Activated CD8-positive, alpha-beta memory T cell treated with anti-CD3 and anti-CD28 coated beads for 4 hours (primary cell): ENCODE measurements at places on chromosomes 4 and X.

DNA sequence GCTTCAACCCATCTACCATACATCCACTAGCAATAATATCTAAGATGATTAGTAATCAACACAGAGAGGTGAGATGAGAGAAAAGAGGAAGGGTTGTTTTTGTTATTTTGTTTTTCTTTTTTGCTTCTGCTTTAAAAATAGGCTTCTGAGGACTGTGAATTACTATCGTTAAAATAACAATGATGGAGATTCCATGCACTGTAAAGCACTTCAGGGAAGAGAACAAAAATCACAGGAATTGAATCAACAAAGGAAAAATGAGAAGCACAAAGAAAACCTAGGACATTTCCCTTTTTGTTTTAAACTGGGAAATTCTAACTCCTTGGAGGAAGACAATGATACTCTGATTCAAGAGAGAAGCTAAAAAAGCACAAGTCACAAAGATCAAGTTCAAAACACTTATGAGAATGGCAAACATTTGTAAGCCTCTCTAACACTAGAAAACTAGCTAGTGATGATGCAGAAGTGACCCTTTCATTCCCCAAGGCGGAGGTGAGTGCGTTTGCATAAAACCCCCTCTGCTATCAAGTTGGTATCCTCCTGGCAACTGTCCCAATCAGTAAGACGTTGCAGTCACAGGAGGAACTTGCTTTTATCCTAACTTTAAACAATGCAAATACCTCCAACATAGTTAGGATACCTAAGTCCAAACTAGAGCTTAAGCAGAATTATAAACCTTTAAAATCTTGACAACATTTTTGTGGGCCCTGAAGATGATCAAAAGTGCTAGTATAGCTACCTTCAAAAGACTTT, 308.5 kb downstream of the CAMK2D start:
- DNase-seq = no peak

DNA sequence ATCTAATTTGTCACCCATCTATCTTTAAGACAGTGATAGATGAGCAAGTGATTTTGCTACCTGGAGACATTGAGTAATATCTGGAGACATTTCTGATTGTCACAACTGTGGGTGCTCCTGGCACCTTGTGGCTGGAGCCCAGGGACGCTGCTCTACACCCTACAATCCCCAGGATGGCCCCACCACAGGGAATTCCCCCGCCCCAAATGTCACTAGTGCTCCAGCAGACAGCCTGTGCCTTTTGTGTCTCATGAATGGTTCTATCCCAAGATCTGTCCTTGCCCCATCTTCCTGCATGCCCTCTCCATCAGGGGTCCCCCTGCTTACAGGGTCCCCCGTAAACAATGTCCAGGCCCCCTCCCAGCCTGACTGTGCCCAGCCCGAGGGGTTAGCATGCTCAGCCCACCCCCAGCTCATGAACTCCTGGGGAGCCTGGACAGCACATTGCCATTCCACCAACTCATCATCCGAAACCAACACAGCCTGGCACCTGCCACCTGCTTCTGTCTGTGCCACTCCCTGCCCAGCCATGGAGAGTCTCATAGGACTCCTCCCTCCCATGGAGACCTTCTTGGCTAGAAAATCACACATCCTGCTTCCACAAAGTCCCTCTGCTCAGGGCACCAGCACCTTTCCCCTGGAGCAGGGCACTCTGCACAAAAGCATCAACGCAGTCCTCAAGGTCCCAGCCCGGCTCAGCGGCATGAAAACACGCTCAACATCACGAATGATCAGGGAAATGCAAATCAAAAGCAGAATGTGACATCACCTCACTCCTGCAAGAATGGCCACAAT, 5.7 kb downstream of the P2RY8 start:
- no peak for DNase-seq

DNA sequence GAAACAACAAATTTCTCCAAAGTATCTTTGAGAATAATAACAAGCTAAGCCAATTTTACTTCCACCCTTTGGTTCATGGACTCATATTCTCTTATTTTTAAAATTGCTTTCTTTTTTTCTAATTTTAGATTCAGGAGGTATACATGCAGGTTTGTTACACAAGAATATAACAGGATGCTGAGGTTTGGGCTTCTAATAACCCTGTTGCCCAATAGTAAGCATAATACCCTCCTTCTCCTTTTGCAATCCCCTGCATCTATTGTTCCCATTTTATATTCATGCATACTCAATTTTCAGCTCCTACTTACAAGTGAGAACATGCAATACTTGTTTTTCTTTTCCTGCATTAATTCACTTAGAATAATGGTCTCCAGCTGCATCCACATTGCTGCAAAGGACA, 202.3 kb upstream of the FSTL5 start:
- DNase-seq = no peak

DNA sequence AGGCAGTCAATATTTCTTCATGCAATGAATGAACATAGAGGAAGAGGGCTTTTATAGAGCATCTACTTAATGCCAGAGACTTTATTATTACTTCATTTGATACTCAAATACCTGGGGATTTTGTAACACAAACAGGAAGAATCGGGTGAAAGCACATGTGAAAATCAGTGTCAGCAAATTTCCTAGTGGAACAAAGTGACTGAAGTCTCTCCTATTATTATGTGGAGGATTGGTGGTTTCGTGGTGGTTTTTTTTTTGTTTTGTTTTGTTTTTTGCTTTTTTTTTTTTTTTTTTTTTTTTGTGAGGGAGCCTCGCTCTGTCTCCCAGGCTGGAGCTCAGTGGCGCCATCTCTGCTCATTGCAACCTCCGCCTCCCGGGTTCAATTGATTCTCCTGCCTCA, 207.0 kb downstream of the RRAGB start:
- no peak for DNase-seq

- DNase-seq = no peak
Observed at GRCh38 chr4:131764730-131765129, 1384.4 kb upstream of the PCDH10 start.

GRCh38 chrX:37357436-37357835, 8.3 kb downstream of the PRRG1 start:
- DNase-seq = no peak

DNA sequence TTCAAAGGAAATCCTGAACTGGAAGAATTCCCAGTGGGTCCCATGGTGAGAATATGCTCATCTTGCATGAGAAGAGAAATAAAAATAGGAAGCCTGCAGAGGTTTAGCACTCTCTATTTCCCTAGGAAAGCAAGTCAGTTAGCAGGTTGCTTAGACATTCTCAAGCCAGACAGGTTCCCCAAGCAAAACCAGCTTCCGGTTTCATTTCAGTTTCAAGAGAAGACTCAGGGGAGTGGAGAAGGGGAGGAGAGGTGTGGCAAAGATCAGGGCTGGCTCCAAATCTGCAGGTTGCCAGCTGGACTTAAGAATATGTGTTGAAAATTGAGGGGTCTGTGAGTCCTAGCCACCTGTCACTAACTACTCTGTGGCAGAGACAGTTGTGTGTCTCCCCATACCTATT, 107.5 kb downstream of the CLNK start:
- DNase-seq = no peak

DNA sequence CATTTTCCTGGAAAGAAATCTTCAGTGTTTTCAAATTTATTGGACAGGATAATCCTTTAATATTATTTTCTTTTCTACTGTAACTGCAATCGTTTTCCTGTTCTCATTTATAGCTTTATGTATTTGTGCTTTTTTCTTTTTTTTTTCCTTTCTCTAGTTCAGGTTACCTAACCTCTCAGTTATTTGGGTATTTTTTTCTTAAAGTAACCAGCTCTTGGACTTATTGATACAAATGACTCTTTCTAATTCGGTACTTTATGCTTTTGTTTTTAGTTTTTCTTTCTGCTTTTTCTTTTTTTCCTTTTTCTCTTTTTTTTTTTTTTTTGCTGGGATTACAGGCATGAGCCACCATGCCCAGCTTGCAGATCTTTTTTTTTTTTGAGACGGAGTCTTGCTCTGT, 25.2 kb downstream of the WWC2 start:
- DNase-seq = no peak

DNA sequence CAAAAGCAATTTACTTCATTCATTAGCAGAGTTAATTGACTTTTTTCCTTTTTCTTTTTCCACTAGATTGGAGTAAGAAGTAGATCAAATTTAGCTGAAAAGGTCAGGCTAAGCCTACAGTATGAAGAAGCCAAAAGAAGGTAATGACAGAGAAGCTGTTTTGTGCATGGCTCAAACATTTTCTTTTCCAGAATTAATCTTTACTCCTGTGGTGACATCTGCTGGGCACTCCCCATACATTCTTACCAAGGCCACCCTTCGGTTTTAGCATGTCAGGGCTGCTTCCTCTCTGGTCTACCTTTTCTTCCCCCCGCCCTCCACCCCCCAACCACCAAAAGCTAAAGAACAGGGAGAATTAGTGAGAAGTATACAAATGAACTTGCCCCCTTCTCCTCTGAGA, 70.2 kb downstream of the CLDN22 start:
- DNase-seq = no peak

DNA sequence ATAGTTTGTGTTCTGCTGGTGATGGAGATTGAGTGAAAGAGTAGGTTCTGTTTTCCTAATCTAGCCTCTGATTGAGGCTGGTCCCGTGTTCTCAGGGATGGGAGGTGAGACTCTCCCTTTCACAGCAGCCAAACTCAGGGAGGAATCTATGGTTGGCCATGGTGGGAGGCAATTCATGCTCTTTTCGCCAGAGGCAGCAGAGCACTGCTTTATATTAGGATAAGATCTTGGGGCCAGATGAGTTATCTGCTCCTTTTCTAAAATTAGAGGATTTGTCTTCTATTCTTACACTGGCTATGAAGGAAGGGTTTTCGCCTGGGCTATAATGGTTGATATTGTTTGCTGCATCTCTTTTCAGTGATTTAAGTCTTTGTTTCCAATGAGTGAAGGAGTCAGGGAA, 63.9 kb upstream of the NLGN4X start:
- no peak for DNase-seq

- no peak for DNase-seq
Observed at GRCh38 chrX:131359611-131360010, 70.5 kb upstream of the IGSF1 start.

DNA sequence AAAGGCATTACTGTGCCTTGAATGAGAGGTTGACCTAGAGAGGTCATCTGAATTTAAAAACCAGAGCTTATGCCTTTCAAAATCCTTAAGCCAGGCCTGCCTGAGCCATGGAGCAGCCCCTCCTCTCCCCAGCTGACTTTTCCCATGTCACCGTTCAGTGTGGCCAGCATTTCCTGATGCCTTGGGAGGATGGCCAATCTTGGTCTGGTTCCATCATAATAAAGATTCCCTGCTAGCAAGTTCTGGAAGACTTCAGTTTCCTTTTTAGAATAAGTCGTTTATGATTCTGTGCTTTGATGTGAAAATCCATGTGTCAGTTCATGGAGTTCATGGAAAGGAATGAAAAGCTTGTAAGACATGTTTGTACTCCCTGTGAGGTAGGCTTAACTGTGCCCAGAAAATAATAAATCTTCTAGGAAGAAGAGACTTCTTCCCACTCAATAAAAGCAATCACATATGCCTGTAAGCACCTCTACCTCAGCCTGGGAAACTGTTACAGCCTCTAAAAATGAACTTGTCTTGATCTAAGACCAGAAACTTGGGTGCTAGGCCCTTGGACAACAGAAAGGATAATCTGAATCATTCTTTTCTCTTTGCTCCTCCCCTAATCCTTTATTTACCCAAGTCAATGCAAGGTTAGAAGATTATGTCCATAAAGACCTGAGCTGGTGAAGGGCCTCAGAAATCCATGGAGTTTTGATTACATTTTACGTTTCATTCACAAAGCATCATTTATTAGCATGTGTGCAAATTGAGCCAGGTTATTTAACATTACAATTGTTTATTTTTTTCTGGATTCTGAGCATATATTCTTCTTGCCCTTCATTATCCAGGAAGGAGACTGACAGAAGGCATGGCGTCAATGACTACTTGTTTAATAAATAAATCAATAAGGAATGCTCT, 84.0 kb upstream of the TBC1D9 start:
- DNase-seq = no peak

- DNase-seq = no peak
Observed at GRCh38 chrX:37918703-37919102, 71.3 kb upstream of the DYNLT3 start.

GRCh38 chr4:98447648-98448047, 186.5 kb downstream of the RAP1GDS1 start:
- DNase-seq = no peak

GRCh38 chr4:114005569-114006442, 26.4 kb upstream of the ARSJ start:
- no peak for DNase-seq

DNA sequence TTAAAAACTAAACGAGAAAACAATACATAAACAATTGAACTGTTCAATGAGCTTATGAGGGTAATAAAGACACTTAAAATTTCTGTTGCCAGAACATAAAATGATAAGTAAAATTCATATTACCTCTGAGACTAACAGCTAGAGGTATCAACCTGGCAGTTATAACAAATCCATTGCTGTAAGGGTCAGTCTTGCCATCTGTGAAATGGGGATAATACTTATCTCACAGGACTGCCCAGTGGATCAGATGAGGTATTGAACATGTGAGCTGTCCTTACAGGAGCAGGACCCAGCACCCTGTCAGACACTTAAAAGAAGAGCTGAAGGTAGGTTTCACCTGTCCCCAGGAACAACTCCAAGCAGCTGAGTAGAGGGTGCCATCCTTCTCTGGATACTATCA, 2.5 kb downstream of the TCEAL3 start:
- no peak for DNase-seq

- no peak for DNase-seq
Observed at GRCh38 chr4:111698361-111698760, 446.9 kb upstream of the FAM241A start.

- no peak for DNase-seq
Observed at GRCh38 chr4:57265831-57266582, 155.8 kb upstream of the IGFBP7 start.
